ENCODE measurements at places on chromosomes 4 and X.
A peak's percentile ranks its signal among the peaks of the same experiment; 100 is the strongest.

GRCh38 chrX:38117485-38117884, 103.2 kb downstream of the SRPX start:
- no peak for DNase-seq

DNA sequence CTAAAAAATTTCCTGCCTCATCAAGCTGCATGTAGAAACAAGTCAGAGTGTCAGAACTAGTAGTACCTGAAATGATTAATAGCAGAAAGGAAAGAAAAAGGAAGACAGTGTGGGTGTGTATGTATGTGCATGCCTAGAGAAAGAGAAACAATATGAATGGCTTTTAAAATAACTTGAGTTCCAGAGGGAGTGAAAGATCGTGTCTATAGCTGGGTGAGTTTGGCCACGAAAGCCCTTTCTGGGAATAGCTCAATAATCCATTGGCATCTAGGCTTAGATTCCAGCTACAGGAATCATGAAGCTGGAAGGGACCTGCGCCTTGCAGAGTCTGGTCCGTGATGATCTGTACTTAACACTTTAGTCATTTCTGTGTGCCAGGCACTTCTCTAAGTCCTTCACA, 195.6 kb downstream of the RAPGEF2 start:
- no peak for DNase-seq

- DNase-seq, result no peak
Measured at GRCh38 chr4:19375931-19376330, 875.8 kb upstream of the SLIT2 start.

GRCh38 chr4:166422475-166422874, 549.4 kb downstream of the TLL1 start:
- DNase-seq, result no peak

DNA sequence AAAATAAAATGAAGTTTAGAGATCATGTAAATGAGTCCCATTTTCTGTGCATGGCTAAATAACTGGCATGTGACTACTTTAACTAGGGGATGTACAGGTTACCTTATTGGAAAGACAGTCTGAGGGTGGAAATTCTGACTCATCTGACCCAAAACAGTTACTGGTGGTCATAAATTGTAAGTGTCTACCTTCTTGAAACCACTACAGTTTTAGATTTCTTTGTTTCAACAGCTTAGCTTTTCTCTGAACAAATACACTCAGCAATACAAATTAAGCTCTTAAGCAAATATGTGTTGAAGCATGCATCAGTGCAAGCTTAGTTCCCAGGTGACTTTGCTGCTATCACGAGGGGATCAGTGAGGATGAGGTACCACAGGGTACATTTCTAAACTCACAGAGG, 60.7 kb upstream of the PGM2 start:
- DNase-seq, result no peak

DNA sequence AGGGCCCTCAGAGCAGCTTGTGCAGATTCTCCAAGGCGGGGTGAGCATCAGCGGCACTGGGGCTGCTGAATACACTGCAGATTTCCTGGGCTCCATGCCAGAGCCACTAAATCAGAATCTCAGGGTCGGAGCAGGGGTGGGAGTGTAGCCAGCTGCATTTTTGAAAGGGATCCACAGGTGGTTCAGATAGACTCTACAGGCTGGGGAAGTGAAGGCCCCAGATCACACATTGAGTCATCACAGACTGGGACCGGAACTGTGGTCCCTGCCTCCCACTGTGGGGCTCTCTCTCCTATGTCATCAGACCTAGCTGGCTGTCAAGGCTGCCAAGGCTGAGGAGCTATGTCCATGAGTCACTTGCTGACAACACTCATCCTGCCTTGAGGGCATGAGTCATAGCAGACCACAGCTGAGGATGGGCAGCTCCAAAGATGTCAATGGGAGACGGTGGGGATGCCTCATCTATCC, 162.3 kb upstream of the MAMLD1 start:
- no peak for DNase-seq

DNA sequence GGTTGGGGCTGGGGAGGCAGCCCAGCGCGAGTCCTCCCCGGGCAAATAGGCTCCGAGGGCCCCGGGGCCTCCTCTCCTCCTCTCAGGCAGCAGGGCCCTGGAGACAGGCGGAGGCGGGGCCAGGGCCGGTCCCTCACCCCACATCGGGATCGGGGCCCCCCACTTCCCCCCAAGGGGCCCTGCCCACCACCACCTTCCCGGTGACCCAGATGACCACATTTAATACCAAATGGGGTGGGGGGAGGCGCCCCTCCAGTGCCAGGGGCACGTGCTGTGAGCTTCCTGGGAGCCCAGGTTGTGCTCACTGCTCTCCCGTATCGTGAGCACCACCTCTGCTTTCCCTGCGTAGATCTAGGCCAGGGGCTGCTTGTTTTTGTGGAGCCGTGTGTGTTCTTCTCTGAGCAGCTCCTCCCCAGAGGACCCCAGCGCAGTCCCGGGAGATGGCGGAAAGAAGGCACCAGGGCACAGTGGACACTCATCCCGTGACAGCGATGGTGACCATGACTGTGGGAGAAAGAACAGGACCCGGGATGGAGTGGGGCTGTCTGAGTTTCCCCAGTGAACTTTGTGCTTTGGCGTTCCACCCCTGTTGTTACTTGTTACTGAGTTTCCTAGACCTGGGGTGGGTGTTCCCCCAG, 2.1 kb downstream of the PNMA6A start:
- DNase-seq, result no peak

DNA sequence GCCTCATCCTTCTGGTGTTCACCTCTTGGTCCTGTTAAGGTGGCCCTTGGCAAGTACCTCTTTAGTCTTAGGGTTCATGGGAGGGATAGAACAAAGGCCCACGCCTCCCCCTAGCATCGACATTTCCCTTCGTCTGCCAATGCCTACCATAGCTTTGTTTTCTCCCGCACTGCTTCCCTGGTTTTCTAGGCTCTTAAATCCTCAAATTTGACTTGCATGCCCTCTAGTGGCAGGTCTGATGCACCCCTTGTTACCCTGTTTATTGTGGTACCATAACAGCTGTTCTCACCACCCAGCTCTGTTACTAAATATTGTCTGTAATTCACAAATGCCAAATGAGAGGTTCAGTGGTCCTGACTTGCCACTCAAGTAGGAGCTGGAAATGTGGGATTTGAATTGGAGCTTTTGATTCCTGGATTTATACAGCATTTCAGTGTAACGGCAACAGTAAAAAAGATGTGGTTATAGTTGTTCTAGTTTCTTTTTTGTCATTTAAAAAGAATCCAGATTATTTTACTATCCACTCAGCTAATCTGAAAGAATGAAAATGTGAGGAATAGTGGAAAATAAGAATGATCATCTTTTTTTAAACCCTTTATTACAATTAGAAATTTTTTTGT, 100.1 kb downstream of the REPS2 start:
- DNase-seq, result peak; percentile 67

DNA sequence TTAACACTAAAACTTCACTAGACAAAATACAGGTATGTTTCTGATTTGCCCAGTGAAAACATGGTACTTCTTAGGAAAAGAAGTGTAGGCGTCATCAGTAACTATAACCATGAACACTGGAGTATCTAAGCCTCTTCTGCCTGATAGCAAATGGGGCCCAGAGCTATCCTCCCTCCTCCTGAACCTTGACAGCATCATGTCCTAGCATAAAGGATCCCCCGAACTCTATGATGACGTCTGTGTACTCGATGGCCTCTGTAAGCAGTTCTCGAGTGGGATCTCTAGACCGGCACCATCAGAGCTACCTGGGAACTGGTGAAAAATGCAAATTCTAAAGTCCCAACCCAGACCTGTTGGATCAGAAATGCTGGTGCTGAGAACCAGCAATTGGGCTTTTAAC, 36.3 kb upstream of the MTNR1A start:
- DNase-seq, result no peak

- peak; percentile 0 for DNase-seq
Measured at GRCh38 chr4:107519053-107519452, 201.0 kb downstream of the PAPSS1 start.

- DNase-seq, result no peak
Measured at GRCh38 chr4:34800953-34801352, 1443.4 kb downstream of the ARAP2 start.

DNA sequence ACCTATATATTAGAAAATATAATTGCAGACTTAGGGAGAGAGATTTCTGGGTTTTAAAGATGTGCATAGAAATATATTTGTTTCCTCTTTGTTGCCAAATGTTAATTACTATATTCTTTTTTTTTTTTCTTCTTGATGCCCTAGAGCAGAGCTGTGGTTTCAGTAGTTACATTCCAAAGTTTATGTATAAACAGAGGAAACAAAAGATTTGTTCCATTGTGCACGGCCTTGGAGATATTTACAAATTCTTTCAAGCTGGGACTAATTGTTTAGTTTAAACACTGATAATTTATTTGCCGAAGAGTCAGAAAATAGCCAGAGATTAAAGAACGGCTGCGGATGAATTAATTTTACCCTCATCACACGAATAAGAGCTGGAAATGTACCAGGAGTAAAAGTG, 85.1 kb downstream of the USP46 start:
- no peak for DNase-seq

DNA sequence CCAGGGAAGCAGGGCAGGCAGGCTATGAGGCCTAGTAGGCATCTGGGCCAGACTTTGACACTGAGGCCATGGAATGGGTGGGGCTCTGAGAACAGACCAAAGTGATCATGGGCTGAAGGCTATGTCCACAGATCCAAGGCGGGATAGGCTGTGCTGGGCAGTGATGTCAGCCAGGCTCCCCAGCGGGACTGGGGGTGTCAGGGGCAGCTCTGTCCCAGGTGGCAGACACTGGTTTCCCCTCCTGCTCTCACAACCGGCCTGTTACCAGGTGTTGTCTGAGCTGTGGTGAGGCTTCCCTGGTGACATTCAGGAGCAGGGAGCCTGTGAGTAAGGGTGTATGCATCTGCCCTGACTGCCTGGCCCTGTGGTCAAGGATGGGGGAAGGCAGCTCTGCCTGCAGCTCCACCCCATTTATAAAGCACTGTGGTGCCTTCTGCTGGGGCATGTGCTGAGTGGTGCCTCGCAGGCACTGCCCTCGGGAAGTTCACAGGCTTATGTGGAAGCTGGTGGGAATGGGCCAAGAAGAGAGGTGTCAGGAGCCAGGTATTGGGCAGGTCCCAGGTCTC, 2.9 kb downstream of the IL9R start:
- peak; percentile 5 for DNase-seq

GRCh38 chr4:41360214-41360920, 103.6 kb downstream of the UCHL1 start:
- peak; percentile 88 for DNase-seq

DNA sequence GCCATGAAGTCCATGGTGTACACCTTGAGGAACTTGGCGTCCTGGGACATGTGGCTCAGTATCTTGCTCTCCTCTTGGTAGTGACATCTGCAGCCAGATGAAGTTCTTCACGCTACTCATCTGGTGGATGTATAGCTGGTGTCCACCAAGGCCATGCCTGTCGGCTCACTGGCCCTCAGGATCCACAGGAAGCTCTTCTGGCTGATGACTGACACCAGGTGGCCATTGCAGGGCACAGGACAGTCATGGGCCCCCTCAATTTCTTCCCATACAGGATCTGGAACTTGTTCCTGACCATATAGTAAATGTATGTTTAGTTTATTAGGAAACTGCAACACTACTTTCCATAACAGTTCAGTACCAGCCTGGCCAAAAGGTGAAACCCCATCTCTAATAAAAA, 10.3 kb upstream of the CLCN5 start:
- DNase-seq, result no peak

GRCh38 chr4:77582156-77582555, 23.5 kb upstream of the CXCL13 start:
- DNase-seq, result no peak

DNA sequence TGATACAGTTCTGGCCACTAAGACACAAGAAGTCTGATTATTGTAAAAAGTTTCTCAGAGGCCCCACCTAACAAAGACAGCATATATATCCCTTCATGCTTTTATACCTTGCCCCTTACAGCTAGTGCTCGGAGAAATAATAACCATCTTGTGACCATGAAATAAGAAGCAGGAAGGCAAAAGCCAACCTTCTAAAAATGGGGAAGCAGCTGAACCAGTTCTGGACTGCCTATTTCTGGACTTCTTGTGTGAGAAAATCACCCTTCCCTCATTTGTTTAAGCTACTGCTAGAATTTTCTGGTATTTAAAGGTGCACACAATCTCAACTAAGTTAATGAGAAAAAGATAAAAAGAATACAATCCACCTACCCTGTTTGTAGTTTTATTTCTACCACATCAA, 87.5 kb downstream of the CNOT6L start:
- DNase-seq, result no peak

- DNase-seq, result no peak
Measured at GRCh38 chr4:109303140-109303496, 660 bp upstream of the COL25A1 start.
